Memory B cell (primary cell): ENCODE measurements at places on chromosomes 11 and 22.
A peak's percentile ranks its signal among the peaks of the same experiment; 100 is the strongest.

- no peak overlapping the region for H3K27ac ChIP-seq
- no peaks in the 10 kb centered on the region for H3K36me3 ChIP-seq
- peaks cover 21% of the 10 kb centered on the region for H3K4me1 ChIP-seq
- peak; percentile 75 for DNase-seq
- no peak overlapping the region for H3K4me3 ChIP-seq
- H3K27me3 ChIP-seq = peaks cover 8% of the 10 kb centered on the region
Measured at GRCh38 chr22:22848364-22848866, 39.2 kb upstream of the IGLL5 start.

DNA sequence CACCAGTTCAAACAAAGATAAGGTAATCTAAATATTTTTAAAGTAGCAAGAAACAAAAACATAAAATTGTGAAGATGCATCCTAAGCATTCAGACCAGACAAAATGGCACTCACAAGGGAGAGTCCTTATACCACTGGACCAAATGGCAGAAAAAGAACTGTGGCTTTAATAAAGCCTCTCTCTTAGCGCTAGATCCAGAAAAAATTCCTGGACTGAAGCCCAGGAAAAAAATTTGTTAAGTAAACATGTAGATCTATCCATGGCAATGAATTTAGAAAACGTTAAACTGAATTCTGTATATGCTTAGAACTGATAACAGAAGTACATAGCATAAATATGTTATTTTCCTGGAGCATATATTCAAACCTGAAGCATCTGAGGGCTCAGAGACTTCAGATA lies 11.8 kb upstream of the CD59 start:
- H3K27ac ChIP-seq = no peak overlapping the region
- DNase-seq = no peak
- no peaks in the 10 kb centered on the region for H3K4me1 ChIP-seq
- H3K36me3 ChIP-seq = peaks cover 8% of the 10 kb centered on the region

DNA sequence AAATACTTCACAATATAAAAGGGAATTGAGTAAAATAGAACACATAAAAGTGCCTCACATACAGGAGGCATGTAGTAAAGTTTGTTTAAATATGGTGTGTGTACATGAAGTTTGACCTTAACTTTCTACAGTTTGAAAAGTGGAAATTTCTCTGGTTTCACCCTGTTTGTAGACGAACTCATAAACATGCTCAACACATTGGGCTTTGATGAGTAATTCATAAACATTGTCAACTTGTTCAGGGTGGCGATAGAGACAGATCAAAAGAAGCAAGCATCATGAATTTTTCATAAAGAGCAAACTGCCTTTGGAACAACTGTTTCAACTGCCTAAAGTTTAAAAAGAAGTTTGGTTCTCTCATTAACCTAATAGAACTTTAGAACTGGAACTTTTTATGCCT lies 9.1 kb downstream of the SLN start:
- no peak for DNase-seq
- no peaks in the 10 kb centered on the region for H3K4me1 ChIP-seq
- no peak overlapping the region for H3K27ac ChIP-seq
- peaks cover 14% of the 10 kb centered on the region for H3K27me3 ChIP-seq

DNA sequence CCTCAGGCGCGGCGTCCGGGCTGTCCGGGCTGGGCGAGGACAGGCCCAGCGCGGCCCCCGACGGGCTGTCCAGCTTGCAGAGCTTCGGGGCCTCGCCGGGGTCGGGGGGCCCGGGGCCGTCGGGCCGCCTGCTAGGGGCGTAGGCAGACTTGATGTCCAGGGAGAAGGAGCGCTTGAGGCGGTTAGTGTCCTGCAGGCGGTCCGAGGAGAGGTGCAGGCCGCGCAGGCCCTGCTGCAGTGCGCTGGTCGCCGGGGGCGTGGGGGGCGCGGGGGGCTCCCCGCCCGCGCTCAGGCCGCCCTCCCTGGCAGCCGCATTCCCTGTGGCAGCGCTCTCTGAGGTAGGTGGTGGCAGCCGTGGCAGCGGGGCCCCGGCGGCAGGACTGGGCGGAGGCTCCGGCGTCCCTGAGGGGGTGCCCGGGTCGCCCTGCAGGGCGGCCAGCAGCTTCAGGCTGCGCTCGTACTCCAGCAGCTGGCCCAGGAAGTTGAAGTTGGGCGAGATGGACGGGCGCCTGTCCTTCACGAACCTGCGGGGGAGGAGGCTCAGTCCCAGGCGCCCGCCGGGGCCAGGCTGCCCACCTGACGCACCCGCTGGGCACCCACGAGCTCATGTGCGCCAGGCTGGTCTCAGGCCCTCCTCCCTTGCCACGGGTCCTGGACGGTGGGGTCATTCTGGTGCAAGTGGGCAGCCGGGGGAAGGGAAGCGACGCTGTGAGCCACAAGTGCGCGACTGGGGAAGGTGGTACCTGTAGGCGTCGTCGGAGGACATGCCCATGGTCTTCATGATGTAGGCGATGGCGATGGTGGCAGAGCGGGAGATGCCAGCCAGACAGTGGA lies 14.8 kb downstream of the DUSP8 start:
- H3K27me3 ChIP-seq = peaks cover 10% of the 10 kb centered on the region
- H3K4me3 ChIP-seq = no peak overlapping the region
- no peak for DNase-seq
- peaks cover 9% of the 10 kb centered on the region for H3K4me1 ChIP-seq
